ENCODE measurements at places on chromosomes 2 and 18. TPM values are rescaled to one million over a fixed set of nuclear protein-coding genes. Genes with fewer than 3 reads are reported as not detected.

DNA sequence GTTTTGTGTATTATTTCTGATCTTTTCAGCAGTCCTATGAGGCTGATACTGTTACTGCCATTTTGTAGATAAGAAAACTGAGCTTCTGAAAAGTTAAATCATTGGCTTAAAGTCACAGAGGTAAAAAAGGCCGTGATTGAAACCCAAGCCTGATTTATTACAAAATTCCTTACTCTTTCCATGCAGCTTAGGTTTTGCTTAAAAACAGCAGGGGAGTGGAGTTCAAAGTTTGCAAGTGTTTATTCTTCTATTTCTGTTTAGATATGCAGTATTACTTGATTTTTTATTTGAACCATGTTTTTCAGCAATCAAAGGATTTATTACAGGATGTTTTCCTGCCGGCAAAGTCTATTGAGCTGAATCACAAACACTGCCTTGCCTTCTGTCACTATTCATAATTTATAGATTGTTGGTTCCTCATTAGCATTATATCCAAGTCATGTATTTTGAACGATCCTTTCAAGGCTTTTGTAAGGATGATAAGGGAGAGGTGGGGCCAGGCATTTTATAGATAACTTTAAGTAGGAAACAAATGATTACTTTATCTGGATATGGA is 31.9 kb upstream of the MSTN start:
- DNase-seq: no peak

Gene HOXD4
- total RNA-seq: 1.3 TPM

DNA sequence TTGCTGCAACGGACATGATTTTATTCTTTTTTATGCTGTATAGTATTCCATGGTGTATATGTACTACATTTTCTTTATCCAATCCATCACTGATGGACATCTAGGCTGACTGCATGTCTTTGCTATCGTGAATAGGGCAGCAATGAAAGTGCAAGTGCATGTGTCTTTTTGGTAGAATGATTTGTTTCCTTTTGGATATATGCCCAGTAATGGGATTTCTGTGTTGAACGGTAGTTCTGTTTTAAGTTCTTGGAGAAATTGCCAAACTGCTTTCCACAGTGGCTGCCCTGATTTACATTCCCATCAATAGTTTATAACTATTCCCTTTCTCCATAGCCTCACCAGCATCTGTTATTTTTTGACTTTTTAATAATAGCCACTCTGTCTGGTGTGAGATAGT is 99.7 kb upstream of the CRIM1 start:
- DNase-seq: no peak

Gene IL36B
- not detected for total RNA-seq

Gene RAB6C
- under 0.01 TPM for total RNA-seq

Gene ALPP
- total RNA-seq: not detected

DNA sequence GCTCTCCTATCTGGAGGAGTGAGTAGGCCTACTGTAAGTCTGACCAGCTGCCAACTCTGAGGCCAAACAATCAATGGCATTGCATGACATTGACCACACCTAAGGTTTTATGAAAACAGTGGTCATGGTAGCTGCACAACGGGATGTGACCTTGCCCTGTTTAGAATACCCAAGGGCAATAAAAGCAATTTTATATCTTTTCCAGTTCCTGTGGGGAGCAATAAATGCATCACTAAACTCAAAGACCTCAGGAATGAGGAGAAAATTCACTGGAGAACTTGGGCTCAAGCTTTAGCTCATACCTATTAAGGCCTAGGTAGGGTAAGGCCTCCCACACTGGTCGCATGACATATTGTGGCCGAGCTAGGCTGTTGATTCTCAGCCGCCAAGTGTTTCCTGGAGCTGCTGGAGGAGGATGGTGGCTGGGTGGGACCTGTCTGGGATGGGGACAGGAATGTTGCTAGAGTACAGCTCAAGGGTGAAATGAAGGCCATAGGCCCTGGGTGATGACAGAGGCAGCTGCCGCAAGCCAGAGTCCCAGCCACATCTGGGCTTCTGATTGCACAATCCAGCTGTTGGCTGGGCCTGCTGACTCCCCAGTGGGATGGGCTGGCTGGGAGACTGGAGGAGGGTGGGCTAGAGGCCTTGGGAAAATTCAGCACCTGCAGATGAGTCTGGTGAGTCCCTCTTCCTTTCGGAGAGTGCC is 313.7 kb downstream of the CYP26B1 start:
- DNase-seq: no peak

- no peak for DNase-seq
Measured at GRCh38 chr2:53098696-53099078, 668.9 kb upstream of the CHAC2 start.

Gene DIPK1C
- total RNA-seq: not detected

Gene LYPD1
- total RNA-seq: 1.1 TPM

- DNase-seq: no peak
Measured at GRCh38 chr2:239722760-239723470, 302.2 kb downstream of the NDUFA10 start.

DNA sequence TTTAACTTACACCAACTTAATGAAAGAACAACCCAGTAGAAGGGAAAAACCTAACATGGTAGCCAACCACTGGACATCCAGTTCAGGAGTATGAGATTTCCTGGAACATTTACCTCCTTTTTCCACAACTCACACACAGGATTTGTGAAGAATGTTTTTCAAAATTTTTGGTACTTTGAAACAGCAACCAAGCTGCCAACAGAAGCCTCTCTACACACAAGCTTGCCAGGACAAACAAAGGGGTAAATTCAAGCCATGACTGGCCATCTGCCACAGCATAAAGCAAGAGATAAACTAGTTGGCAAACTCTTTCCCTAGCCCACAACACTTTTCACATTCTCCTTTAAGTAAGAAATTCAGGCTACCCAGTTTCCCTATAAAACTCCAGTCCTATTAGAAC is 21.4 kb downstream of the MGAT4A start:
- no peak for DNase-seq

Gene R3HDM1
- total RNA-seq: 5.0 TPM

GRCh38 chr2:9720352-9721093 is 89.7 kb upstream of the YWHAQ start:
- DNase-seq: no peak

Gene REG1A
- not detected for total RNA-seq

GRCh38 chr2:203915256-203915655 is 21.3 kb upstream of the ICOS start:
- no peak for DNase-seq

- DNase-seq: no peak
Measured at GRCh38 chr2:227608561-227609338, 5.9 kb downstream of the SCYGR3 start.

Gene GAREM1
- total RNA-seq: 0.20 TPM

- no peak for DNase-seq
Measured at GRCh38 chr2:136173126-136173525, 55.2 kb upstream of the CXCR4 start.

Gene GAL3ST2
- total RNA-seq: not detected

Gene LOXL3
- total RNA-seq: 1.2 TPM

All from lung microvascular endothelial cell (primary cell).